Stimulated activated CD8-positive, alpha-beta memory T cell treated with anti-CD3 and anti-CD28 coated beads, Interleukin-4, amount 100 ng/mL, for 4 hours (primary cell): ENCODE measurements at places on chromosomes 6 and 20.

GRCh38 chr6:20028562-20028961, 183.7 kb downstream of the MBOAT1 start:
- DNase-seq = no peak

DNA sequence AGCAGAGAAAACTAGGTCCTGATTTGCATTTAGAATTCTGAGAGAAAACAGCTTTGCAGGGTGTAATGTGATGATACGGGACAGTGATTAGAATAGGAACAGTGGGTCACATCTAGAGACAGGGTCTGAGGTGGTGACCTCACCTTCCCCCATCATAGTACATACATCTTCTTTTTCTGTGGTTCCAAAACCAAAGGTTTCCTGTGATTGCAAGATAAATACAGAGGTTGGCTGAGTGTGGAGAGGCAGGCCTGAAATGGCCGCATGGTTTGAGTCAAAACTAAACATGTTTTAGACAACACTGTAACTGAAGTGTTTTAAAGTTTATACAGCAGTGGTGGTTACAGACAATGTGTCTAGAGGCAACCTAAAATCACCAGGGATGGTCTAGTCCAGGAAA, 10.4 kb upstream of the NT5DC1 start:
- DNase-seq = no peak

DNA sequence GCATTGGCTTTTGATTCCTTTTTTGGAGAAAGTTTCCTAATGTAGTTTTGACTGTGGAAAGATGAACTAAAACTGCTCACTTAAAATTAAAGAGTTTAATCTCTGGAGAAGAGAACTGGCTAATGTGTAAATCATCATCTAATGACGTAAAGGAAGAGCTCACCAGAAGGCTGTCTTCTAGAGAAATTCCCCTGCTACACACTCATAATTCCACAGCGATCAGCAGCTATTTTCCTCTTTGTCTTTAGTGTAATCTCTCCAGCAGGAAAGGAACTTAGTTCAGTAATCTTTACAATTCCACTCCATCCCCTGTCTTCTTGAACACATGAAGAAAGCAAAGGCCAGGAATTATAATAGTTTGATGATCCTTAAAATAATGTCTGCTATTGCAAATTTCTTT, 15.8 kb downstream of the SPTLC3 start:
- no peak for DNase-seq

DNA sequence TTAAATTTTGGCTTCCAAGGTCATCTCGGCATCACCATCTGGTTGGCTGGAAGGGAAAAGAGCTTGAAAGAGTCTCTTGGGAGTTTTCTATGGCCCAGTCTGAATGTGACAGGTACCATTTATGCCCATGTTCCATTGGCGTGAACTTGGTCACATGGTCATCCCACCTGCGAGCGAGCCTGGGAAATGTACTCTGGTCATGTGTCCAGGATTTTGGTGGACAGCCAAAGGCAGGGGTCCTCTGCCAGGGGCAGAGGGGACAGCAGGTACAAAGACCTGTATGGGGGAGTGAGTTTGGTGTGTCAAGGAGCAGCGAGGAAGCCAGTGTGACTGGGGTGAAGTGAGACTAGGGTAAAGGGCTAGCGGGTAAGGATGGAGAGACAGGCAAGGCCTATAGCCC, 112.6 kb downstream of the CDC5L start:
- DNase-seq = no peak

GRCh38 chr6:111242452-111242851, 155.1 kb downstream of the SLC16A10 start:
- no peak for DNase-seq

DNA sequence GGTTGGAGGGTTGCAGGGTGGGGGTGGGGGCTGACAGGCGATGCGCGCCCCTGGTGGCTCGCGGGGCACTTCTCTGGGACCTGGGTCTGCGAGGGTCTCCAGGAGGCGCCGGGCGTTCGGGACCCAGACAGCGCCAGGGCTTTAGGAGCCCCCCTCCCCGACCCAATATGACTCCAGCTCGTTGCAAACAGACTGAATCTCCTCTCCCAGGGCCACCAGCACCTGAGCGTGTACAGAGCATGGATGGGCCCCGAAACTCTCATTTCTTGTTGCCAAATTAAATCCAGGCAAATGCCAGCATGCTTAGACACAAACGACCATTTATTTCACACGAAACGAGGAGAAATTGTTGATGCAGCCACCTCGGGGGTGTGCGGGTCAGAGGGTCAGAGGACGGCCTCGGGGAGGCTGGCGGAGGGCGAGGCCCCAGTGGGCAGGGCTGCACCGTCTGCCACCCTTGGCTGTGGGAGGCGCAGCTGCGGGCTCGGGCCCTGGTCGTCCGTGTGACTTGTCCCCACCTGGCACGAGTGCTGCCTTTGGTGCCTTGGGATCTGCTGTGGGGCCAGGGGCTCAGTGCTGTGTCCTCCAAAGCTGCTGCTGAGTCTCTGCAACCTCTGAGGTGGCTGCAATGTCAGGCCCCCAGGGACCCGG, 20.9 kb upstream of the GATA5 start:
- no peak for DNase-seq

DNA sequence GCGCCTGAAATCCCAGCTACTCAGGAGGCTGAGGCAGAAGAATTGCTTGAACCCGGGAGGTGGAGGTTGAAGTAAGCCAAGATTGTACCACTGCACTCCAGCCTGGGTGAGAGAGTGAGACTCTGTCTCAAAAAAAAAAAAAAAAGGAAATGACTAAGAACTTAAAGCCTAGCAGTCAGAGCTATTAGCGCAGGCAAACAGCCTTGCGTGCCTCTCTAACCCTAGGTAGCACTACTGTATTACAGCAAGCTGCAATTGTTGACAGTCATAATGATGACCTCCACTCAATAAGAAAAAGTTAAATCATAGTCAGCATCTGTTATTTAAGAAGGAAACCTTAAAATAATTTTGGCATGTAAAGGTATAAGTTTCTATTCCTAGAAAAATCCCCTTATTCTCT, 14.4 kb downstream of the GSS start:
- DNase-seq = no peak

DNA sequence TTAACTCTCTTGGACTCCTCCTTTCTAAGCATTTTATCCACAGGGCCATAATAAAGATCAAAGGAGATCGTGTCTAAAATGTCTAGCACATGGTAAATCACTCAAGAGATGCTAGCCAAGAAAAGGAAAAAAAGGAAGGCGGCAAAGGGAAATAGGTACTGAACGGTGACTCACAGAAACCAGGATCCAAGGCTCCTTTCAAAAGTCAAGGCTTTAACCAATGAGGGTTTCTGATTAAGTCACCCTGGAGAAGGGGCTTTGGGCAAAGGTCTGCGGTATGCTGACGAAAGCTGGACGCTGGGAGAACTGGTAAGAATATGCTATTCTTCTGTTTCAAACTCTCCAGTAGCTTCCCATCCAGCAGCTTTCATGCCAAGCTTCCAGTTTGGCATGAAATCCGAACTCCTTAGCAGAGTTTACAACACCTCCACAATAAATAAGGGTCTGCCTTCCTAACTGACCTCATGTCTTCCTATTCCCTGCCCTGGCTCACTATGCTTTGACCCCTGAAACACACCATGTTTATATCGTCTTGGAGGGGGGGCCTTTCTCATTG, 1.0 kb downstream of the TOMM34 start:
- DNase-seq = no peak

DNA sequence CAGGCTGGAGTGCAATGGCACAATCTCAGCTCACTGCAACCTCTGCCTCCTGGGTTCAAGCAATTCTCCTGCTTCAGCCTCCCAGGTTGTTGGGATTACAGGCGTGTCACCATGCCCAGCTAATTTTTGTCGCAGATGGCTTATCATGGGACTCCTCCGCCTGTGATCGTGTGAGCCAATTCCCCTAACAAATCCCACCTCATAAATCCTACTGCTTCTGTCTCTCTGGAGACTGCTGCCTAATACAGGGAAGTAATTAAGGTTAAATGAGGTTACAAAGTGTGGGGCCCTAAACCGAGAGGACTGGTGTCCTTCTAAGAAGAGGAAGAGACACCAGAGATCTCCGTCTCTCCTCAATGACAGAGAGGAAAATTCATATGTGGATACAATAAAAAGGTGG, 52.0 kb downstream of the TRPC4AP start:
- no peak for DNase-seq

- no peak for DNase-seq
Measured at GRCh38 chr6:111846066-111846465, 27.2 kb downstream of the FYN start.

- DNase-seq = no peak
Measured at GRCh38 chr6:112033791-112034615, 19.9 kb upstream of the CCN6 start.

DNA sequence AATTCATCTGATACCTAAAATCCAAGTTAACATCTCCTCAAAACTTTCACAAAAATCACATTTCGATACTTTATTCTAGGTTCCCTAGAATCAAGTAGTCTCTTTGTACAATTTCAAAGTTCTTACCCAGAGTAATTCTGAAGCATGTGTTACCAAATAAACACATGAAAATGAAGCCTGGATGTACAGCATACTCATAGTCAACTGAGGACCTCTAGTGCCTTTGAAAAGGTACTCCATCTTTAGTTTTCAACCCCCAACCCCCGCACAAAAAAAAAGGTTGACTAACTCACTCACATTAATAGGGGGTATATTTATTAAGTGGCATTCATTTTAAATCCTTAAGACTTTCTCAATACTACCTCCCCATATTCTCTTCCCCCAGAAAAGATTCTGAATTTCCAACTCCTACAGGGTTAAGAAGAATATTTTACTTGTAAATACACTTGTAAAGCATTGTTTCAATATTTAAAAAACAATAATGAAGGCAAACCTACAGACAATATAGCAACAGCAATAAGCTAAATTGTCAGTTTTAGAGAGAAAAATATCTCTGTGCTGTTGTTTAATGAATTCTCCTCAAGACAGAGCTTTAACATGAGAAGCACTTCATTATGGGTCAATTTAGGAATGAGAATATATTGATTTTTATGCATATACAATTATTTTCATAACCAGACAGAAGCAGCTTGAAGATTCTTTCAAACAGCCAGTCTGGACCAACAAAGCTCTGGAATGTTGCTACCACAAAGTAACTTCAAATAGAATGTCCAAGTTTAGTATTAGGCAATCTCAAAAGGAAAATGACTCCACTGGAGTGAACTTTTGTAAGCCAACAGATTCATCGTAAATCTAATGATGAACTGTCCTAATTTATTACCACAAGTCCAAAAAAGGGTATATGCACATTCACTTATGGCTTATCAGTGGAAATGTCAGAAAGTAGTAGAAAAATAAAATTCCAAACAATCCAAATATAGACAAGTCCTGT, 3.3 kb downstream of the PLN start:
- DNase-seq = no peak

DNA sequence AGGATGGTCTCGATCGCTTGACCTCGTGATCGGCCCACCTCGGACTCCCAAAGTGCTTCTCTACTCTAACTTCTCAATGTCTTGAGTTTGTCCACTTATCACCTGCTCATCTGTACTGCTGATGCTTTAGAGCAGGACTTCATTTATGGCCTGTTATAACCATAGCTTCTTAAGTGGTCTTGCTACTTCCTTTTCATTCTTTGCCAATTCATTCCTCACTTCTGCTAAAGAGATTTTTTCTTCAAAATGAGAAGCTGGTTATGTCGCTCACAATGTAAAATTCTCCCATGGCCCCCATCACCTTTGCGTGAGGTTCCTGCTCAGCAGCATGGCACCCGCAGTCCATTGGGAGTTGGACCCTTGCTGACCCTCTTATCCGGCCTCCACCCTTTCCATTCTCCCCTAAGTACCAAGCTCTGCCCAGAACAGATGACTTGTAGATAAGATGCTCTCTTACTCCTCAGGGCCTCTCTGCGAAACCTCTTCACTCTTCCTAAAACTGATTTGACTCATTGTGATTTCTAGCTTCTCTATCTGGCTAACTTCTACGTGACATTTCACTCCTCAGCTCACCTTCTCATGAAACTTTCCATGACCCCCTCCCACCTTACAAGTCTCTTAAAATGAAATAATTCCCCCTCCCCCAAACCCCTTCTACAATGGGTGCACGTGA, 13.9 kb upstream of the CD164 start:
- no peak for DNase-seq

DNA sequence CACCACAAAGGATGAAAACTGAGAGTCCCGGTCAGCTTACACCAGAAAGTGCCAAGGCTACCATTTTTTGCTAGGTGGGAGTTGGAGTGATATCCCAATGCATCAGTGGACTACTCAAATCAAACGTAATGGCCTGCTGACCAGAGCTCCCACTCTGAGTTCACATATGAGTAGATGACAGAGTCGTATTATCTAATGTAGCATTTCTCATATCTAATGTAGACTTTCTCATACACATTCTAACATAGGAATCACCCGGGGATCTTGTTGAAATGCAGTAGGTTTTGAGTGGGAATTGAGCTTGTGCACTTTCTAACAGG, 38.4 kb upstream of the FUCA2 start:
- DNase-seq = no peak

- no peak for DNase-seq
Measured at GRCh38 chr6:30790724-30791383, 46.5 kb upstream of the IER3 start.

- no peak for DNase-seq
Measured at GRCh38 chr6:73585566-73586415, 65.0 kb upstream of the EEF1A1 start.

GRCh38 chr6:51112731-51113130, 294.1 kb downstream of the TFAP2B start:
- no peak for DNase-seq

GRCh38 chr6:155079985-155080452, 84.9 kb downstream of the TIAM2 start:
- DNase-seq = no peak

DNA sequence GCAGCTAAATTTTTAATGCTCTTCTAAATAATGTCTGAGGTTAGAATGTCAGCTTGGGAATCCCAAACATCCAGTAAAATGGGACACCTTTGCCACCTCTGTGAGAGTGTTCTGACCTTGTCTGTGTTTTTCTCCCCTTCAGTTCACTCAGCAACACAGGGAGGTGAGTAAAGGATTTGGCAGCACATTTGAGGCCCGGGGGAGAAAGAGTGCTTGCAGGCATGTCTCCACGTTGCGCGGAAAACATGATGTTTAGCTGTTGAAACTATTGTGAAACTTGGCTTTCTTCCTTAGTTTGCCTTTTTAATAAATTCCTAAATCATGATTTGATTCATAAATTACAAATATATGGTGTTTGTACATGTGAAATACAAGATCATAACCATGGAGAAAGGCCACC, 707.8 kb upstream of the FLRT3 start:
- DNase-seq = no peak

GRCh38 chr20:32569380-32570305, 15.5 kb downstream of the NOL4L start:
- DNase-seq = no peak

- no peak for DNase-seq
Measured at GRCh38 chr6:4740032-4740431, 36.2 kb upstream of the CDYL start.
